Smooth muscle cell of the coronary artery (primary cell): ENCODE measurements at places on chromosomes 12 and 14. TPM values are rescaled to one million over a fixed set of nuclear protein-coding genes. Genes with fewer than 3 reads are reported as not detected.

Gene SLC2A13
- total RNA-seq: 8.3 and 17.7 TPM in 2 replicates

Gene VASH1
- total RNA-seq: 2.8 and 3.8 TPM in 2 replicates

Gene GYS2
- not detected in 2 replicates for total RNA-seq

Gene EMC9
- 19.2 and 21.9 TPM in 2 replicates for total RNA-seq
